ENCODE measurements at places on chromosomes 13 and 19.

GRCh38 chr19:41431426-41432386, 4.5 kb upstream of the B3GNT8 start:
- no peak for DNase-seq

GRCh38 chr13:91046715-91047327, 300.7 kb upstream of the MIR17HG start:
- DNase-seq: no peak

DNA sequence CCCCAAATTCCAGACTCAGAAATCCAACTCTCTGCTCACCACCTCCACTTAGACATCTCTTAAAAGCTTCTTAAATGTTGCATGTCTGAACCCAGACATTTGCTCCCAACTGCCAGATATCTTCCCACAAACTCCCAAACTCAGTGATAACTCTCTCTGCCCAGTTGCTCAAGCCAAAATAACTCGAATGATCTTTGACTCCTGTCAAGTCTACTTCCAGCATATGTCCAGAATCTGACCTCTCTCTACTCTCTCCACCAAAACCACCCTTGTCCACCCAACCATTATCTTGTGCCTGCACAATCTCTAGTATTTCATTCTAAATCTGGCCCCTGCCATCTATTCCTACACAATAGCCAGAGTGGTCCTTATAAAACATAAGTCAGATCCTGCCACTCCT, 99.3 kb downstream of the FGF14 start:
- no peak for DNase-seq

DNA sequence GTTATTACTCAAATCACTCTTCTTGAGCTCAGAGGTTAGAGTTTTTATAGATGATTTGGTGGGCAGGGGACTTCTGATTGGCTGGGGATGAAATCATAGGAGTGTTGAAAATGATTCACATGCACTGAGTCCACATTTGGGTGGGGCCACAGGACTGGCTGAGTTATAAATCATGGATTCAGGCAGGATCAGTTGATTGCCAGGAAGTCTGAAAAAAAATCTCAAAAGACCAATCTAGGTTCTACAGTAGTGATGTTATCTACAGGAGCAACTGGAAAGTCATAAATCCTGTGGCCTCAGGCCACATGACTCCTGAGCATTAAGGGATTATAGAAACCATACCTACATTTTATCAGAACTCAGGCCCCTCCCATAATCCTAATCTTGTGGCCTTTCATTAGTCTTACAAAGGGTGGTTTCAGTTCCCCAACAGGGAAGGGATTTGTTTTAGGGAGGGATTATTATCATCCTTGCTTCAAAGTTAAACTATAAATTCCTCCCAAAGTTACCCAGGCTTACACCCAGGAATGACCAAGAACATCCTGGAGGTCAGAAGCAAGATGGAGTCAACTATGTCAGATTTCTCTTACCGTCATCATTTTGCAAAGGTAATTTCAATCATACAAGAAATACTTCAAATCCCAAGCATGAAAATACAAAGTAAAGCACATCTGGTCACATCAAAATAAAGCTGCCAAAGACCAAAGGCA, 5.6 kb upstream of the CCDC70 start:
- DNase-seq: no peak

DNA sequence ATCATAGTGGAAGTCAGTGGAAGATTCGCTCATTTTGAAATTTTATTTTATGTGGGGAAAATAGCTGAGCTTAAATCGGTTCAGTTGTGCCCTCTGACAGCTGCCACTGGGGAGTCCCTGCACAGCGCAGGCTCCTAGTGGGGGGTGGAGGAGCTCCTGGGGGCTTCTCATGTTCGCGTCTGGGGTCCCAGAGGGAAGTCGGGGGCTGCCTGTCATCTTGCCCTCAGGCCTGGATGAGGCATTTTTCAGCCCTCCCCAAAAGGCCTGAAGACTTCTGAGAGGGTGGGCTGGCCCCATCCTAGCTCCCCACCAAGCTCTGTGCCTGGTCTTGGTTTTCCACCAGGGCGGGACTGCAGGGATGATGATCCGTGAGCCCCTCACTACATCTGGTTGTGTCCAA, 82.1 kb downstream of the CHST8 start:
- no peak for DNase-seq

DNA sequence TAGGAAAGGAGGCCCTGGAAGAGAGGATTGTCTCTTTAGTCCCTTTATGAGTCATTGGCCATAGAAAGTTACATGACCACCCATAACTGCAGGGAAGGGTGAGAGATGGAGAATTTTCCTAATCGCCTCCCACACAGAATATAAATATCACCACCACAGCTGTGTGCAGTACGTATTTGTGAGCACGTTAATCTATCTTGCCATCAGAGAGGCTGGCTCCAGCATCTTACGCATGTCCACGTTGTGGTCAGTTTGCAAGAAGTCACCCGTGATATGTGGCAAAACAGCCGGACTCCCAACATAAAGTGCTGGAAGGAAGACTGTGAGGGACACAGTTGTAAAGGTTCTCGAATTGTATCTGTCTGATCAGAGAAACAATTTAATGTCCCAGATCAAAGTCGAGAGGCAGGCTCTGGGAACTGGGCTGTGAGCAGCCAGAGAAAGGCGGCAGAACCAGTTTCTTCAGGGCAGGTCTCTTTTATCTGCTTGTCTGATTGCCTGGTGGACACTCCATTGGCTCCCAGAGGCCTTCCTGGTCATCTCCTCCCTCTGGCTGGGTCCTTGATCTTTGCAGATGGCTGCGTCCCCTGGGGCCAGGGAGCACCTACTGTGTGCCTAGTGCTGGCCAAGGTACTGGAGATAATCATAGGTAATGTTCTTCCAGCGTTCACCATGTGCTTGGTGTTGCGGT, 74.9 kb downstream of the SIPA1L3 start:
- DNase-seq: no peak

DNA sequence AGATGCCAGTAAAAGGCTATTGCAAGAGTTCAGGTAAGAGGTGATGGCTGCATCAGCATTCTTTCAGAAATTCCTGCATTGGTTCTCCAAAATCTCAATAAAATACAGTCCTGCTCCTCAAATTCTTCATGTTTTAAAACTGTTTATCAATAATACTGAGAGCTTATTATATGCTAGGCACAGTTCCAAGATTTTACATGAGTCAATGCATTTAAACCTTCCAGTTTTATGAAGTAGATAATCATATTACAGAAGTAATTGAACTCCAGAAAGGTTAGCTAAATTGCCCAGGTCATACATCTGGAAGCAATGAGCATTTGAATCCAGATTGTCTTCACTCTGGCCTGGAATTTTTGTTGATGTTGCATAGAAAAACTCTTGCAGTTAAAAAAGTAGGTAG, 282.9 kb upstream of the SLITRK6 start:
- no peak for DNase-seq

GRCh38 chr13:78197231-78197630, 278.6 kb upstream of the EDNRB start:
- no peak for DNase-seq

DNA sequence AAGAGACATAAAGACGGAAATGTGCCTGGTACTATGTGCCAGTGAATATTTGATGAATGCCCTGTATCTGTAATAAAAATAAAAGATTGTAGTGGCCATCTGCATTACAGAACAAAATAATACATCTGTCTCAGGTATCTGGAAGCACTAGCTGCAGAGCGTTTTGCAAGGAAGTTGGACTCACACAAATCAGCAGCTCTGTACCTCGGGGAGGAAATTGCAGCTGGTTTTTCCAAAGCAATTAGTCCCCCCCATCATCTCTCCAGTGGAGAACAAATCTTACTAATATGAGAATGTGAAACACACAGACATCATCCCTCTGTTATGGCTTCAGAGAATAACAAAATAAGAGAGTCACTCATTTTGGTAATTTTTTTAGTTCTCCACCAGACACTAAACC, 245.3 kb downstream of the ITGBL1 start:
- DNase-seq: no peak

DNA sequence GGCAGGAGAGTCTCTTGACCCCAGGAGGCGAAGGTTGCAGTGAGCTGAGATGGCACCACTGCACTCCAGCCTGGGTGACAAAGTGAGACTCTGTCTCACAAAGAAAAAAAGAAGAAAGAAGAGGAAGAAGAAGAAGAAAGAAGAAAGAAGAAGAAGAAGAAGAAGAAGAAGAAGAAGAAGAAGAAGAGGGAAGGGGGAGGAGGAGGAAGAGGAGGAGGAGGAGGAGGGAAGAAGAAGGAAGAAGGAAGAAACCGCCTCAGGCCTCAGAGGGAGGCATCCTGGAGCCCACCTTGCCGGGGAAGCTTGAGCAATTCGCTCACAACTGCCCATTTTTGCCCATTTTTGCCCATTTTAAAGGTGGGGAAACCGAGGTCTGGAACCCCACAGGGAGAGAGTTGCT, 9.5 kb downstream of the FCGBP start:
- DNase-seq: peak; percentile 29

DNA sequence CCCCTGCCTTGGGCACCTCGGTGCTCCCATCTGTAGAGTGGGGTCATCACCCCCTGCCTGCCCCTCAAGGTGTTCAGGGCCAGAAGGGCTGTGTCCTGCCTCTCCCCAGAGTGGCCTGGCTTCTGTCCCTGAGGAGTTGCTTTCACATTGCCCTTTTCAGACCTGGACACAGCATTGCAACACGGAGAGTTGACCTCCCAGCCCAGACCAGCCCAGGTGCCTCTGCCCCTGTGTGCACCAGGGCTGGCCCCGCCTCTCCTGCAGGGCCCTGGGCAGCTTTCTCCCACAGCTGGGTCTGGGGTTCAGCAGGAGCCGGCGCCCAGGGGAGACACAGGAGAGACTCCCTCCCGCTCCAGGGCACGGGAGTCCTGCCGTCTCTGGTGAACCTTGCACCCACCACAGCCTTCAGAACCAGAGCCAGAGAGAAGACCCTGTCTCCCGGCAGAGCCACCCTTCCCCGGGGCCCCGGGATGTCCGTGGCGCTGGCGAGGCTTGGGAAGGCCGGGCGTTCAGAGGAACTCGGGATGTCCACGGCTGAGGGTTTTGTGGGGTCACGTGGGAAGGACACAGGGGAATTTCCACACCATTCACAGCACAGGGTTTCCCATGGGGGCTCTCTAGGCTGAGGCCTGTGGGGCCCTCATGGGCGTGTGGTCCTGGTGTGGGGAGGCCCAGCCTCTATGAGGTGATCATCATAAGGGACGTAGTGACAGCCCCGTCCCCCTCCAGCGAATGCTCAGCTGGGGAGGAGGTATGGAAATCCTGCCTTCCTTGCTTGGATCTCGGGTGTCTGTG, 23.2 kb downstream of the C13orf46 start:
- DNase-seq: no peak
